ENCODE measurements at places on chromosomes 6 and 20. TPM values are rescaled to one million over a fixed set of nuclear protein-coding genes. Genes with fewer than 3 reads are reported as not detected.
A peak's percentile ranks its signal among the peaks of the same experiment; 100 is the strongest.

- H3K27me3 ChIP-seq: no peaks in the 10 kb centered on the region
- H3K27ac ChIP-seq: peak overlapping the region; percentile 93
- H3K4me1 ChIP-seq: peaks cover 42% of the 10 kb centered on the region
- H3K36me3 ChIP-seq: no peaks in the 10 kb centered on the region
- DNase-seq: no peak
- no peak overlapping the region for H3K4me3 ChIP-seq
These were observed 238.1 kb upstream of the TAB2 start for GRCh38 chr6:149079456-149079855.

- DNase-seq: no peak
- H3K36me3 ChIP-seq: no peaks in the 10 kb centered on the region
- H3K4me1 ChIP-seq: no peaks in the 10 kb centered on the region
- no peaks in the 10 kb centered on the region for H3K27me3 ChIP-seq
These were observed 63.5 kb upstream of the ASCC3 start for GRCh38 chr6:100944644-100945043.

- DNase-seq: no peak
- peaks cover 2% of the 10 kb centered on the region for H3K36me3 ChIP-seq
- no peak overlapping the region for H3K27ac ChIP-seq
- no peaks in the 10 kb centered on the region for H3K27me3 ChIP-seq
- H3K4me3 ChIP-seq: no peak overlapping the region
These were observed 8.4 kb downstream of the GMDS start for GRCh38 chr6:2237001-2237400.

DNA sequence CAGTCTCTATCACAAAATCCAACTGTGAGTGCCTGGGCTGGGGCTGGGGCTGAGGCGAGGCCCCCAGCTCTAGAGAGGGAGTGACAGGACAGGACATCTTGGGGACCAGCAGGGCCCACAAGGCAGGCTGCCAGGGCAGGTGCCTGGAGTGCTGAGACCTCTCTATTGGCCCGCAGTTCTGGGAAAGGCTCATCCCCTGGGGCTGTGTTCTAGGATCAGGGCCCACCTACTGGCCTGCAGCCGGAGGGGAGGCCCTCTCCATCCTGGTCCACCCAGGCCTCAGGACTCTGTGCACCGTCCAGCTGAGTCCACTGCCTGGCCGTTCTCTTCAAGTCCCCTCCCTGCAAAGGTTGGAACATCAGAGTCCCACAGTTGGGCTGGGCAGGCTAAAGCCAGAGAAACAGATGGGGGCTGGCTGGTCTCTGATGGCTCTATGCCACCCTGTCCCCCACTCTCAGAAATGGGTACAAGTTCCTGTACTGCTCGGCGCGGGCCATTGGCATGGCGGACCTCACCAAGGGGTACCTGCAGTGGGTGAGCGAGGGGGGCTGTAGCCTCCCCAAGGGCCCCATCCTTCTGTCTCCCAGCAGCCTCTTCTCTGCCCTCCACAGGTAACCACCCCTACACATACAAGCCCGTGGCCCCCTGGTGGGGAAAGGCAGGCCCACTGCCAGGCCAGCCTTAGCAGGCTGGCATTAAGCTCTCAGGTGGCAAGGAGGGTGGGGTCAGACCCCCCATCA lies 9.0 kb downstream of the EMILIN3 start:
- H3K4me1 ChIP-seq: peaks cover 2% of the 10 kb centered on the region
- no peak overlapping the region for H3K4me3 ChIP-seq
- no peaks in the 10 kb centered on the region for H3K36me3 ChIP-seq
- no peaks in the 10 kb centered on the region for H3K27me3 ChIP-seq

CAPN11 gene
- total RNA-seq: 0.26 TPM

GDAP1L1 gene
- not detected for total RNA-seq

LHFPL5 gene
- not detected for total RNA-seq

CASS4 gene
- 18.6 TPM for total RNA-seq

GRCh38 chr20:5171790-5172164 lies 45.0 kb downstream of the CDS2 start:
- H3K4me1 ChIP-seq: peaks cover 44% of the 10 kb centered on the region
- H3K36me3 ChIP-seq: peaks cover 5% of the 10 kb centered on the region
- no peak for DNase-seq
- H3K27me3 ChIP-seq: no peaks in the 10 kb centered on the region
- no peak overlapping the region for H3K4me3 ChIP-seq

GRCh38 chr20:58399926-58400325 lies 10.9 kb downstream of the VAPB start:
- no peaks in the 10 kb centered on the region for H3K27me3 ChIP-seq
- H3K4me1 ChIP-seq: peaks cover 38% of the 10 kb centered on the region
- H3K4me3 ChIP-seq: no peak overlapping the region
- H3K36me3 ChIP-seq: no peaks in the 10 kb centered on the region
- DNase-seq: no peak

TMX4 gene
- 58.8 TPM for total RNA-seq

ANGPT4 gene
- total RNA-seq: not detected

DNA sequence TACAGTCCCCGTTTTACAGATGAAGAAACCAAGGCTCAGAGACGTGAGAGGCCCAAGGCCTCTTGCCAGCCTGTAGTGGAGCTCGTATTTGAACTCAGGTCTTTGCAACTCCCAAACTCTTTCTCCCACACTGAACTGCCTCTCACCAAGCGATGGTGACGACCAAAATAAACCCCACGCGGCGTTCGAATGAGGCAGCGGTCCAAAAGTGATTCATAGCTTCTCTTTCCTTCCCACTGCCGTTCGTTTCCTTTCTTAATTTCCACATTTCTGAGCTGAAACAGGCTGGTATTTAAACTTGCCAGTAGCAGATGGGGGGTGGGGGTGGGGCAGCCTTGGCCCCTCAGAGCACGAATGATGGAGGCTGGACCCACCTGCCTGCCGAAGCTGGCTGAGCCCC lies 252.9 kb upstream of the KCNG1 start:
- no peak for DNase-seq
- H3K27me3 ChIP-seq: peaks cover 82% of the 10 kb centered on the region
- H3K4me1 ChIP-seq: no peaks in the 10 kb centered on the region
- H3K27ac ChIP-seq: no peak overlapping the region
- H3K36me3 ChIP-seq: peaks cover 4% of the 10 kb centered on the region
- no peak overlapping the region for H3K4me3 ChIP-seq

SPATA25 gene
- total RNA-seq: 1.3 TPM

GRCh38 chr20:59378396-59378795 lies 78.0 kb downstream of the EDN3 start:
- H3K4me3 ChIP-seq: no peak overlapping the region
- no peak overlapping the region for H3K27ac ChIP-seq
- peaks cover 34% of the 10 kb centered on the region for H3K27me3 ChIP-seq
- no peak for DNase-seq

GRCh38 chr6:107214655-107215054 lies 99.3 kb upstream of the BEND3 start:
- peaks cover 3% of the 10 kb centered on the region for H3K4me1 ChIP-seq
- no peaks in the 10 kb centered on the region for H3K27me3 ChIP-seq

SYNDIG1 gene
- total RNA-seq: not detected

DNA sequence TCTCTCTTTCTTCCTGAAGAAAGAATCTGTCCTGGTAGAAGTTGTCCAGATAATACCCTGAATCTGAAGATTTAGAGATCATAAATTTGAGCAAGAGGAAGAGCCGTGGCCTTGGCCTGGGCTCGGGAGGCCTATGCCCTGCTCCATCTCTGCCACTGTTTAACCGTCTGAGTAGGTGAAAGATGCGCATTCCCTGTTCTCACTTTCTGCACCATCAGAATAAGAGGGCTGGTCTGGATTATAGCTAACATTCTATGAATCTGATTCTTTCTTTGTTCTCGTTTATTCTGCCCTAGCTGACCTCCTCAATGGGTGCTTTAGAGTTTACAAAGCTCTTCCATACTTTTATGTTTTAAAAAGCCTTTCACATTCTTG lies 51.3 kb downstream of the ELOVL4 start:
- H3K36me3 ChIP-seq: no peaks in the 10 kb centered on the region
- no peaks in the 10 kb centered on the region for H3K4me1 ChIP-seq
- H3K27ac ChIP-seq: no peak overlapping the region

- no peak overlapping the region for H3K27ac ChIP-seq
- peaks cover 4% of the 10 kb centered on the region for H3K27me3 ChIP-seq
- no peak for DNase-seq
- no peaks in the 10 kb centered on the region for H3K4me1 ChIP-seq
- no peaks in the 10 kb centered on the region for H3K36me3 ChIP-seq
These were observed 736.9 kb downstream of the QKI start for GRCh38 chr6:164151161-164152120.

GRCh38 chr6:50116390-50116789 lies 66.7 kb upstream of the DEFB112 start:
- H3K4me1 ChIP-seq: no peaks in the 10 kb centered on the region
- no peak overlapping the region for H3K4me3 ChIP-seq
- no peaks in the 10 kb centered on the region for H3K36me3 ChIP-seq
- no peaks in the 10 kb centered on the region for H3K27me3 ChIP-seq
- no peak overlapping the region for H3K27ac ChIP-seq

DNA sequence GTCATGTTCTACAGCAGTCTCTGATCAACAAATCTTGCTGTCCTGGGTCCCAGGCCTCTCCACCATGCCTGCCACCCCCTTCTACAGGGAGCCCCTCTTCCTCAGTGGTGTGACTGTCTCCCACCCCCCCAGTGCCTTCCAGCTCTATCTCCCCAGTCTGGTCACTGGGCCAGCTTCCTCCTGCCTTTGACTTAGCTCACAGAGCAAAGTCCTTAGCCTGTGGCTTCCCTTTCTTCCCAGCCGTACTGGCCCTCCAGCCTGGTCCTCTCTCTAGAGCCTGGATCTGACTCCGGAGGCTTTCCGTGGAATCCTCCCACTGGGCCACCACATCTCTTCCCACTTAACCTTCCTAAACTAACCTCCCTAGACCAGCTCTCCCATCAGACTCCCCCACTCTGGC lies 17.0 kb downstream of the MAPK13 start:
- peak overlapping the region; percentile 29 for H3K27ac ChIP-seq
- no peaks in the 10 kb centered on the region for H3K36me3 ChIP-seq
- peaks cover 12% of the 10 kb centered on the region for H3K4me1 ChIP-seq
- no peak overlapping the region for H3K4me3 ChIP-seq
- H3K27me3 ChIP-seq: no peaks in the 10 kb centered on the region

NT5E gene
- total RNA-seq: 1.5 TPM

HSF2 gene
- total RNA-seq: 20.4 TPM

DNA sequence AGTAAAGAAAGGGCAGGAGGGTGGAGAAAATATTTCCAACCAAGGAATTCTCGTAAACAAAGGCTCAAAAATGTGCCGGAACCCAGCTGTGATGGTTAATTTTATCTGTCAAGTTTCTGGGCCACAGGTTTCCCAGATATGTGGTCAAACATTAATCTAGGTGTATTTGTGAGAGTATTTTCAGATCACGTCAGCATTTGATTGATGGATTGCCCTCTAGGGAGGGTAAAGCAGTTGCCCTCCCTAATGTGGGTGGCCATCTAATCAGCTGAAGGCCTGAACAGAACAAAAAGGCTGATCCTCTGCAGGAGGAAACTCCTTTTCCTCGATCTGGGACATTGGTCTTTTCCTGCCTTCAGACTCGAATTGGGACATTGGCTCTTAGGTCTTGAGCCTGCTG lies 298.7 kb upstream of the TCF21 start:
- no peak for DNase-seq
- H3K4me1 ChIP-seq: no peaks in the 10 kb centered on the region
- H3K27me3 ChIP-seq: no peaks in the 10 kb centered on the region

- no peak overlapping the region for H3K4me3 ChIP-seq
- no peaks in the 10 kb centered on the region for H3K36me3 ChIP-seq
- H3K4me1 ChIP-seq: no peaks in the 10 kb centered on the region
- no peak for DNase-seq
- no peak overlapping the region for H3K27ac ChIP-seq
These were observed 272.7 kb downstream of the GRIK2 start for GRCh38 chr6:101666256-101666655.

DAAM2 gene
- not detected for total RNA-seq

DNA sequence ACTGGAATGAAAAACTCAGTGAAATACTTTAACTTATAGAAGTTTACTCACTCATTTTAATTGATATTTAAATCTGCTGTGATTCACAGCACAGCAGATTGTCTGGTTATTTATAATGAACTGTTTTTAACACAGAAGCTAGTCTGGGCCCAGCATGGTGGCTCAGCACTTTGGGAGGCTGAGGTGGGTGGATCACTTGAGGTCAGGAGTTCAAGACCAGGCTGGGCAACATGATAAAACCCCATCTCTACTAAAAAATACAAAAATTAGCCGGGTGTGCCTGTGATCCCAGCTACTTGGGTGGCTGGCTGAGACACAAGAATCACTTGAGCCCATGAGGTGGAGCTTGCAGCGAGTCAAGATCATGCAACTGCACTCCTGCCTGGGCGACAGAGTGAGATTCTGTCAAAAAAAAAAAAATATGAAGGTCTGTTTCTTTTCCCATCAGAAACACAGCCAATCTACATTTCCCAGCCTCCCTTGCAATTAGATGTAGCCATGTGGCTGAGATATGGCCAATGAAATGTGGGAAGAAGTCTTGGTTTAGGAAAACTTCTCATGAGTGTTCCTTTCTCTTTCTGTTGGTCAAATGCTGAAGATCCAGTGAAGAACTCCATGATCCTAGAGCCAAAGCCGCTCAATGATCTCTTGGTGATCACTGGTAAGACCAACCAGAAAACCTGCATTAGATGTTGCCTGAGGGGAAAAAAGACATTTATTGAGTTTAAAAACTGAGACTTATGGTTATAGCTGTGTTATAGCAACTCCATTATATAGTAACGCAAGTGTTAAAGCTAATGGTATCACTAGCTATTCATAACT lies 31.3 kb upstream of the BTN3A2 start:
- no peaks in the 10 kb centered on the region for H3K36me3 ChIP-seq
- peaks cover 40% of the 10 kb centered on the region for H3K4me1 ChIP-seq
- no peak overlapping the region for H3K4me3 ChIP-seq
- DNase-seq: no peak
- H3K27me3 ChIP-seq: peaks cover 30% of the 10 kb centered on the region

DNA sequence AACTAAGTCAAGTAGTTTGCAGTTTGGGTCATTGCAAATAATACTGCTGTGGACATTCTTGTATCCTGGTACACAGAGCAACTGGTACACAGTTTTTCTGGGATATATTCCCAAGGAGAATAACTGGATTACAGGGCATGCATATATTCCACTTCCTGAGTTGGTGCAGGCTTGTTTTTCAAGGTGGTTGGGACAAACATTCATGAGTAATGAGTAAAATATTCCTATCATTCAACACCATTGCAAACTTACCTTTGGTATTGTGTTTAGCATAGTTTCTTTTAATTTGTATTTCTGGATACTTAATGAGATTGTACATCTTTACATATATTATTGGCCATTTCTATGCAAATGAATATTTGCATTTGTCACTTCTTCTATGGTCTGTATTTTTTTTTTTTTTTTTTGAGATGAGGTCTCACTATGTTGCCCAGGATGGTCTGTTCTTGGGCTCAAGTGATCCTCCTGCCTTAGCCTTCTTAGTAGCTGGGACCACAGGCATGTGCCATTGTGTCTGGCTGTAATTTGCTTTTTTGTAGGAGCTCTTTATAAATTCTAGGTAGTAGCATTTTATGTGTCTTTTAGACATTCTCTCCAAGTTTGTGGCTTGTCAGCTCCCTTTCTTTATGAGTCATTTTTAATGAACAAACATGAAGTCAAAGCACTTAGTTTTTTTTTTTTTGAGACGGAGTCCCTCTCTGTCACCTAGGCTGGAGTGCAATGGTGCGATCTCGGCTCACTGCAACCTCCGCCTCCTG lies 158.7 kb downstream of the SOX4 start:
- H3K4me1 ChIP-seq: no peaks in the 10 kb centered on the region
- H3K27ac ChIP-seq: no peak overlapping the region
- H3K27me3 ChIP-seq: peaks cover 12% of the 10 kb centered on the region
- H3K36me3 ChIP-seq: no peaks in the 10 kb centered on the region

GRCh38 chr20:2065099-2065498 lies 36.5 kb upstream of the STK35 start:
- H3K4me1 ChIP-seq: no peaks in the 10 kb centered on the region
- DNase-seq: no peak
- H3K4me3 ChIP-seq: no peak overlapping the region
- no peak overlapping the region for H3K27ac ChIP-seq
